H7 (cell line): ENCODE measurements at places on chromosomes 3 and 15. TPM values are rescaled to one million over a fixed set of nuclear protein-coding genes. Genes with fewer than 3 reads are reported as not detected.

ZDHHC3 gene
- 55.6 and 58.2 TPM in 2 replicates for total RNA-seq

CFAP20DC gene
- total RNA-seq: 4.7 and 9.9 TPM in 2 replicates

C3orf62 gene
- 0.80 and 1.3 TPM in 2 replicates for total RNA-seq

GNAT1 gene
- not detected in 2 replicates for total RNA-seq

C3orf20 gene
- 0.04 and 0.07 TPM in 2 replicates for total RNA-seq

CCDC51 gene
- 51.4 and 59.1 TPM in 2 replicates for total RNA-seq

CD200 gene
- 40.9 and 49.4 TPM in 2 replicates for total RNA-seq

EPHA3 gene
- 0.31 and 0.33 TPM in 2 replicates for total RNA-seq

NLGN1 gene
- 7.1 and 8.8 TPM in 2 replicates for total RNA-seq

GPR176 gene
- total RNA-seq: 30.1 and 43.6 TPM in 2 replicates

SLC35G2 gene
- total RNA-seq: 6.7 and 7.2 TPM in 2 replicates

ARNT2 gene
- 1.5 and 3.1 TPM in 2 replicates for total RNA-seq

GPR27 gene
- 10.1 and 11.6 TPM in 2 replicates for total RNA-seq

CD200R1 gene
- 0.18 and 0.38 TPM in 2 replicates for total RNA-seq

MST1R gene
- 0.76 and 2.0 TPM in 2 replicates for total RNA-seq

ACKR4 gene
- not detected in 2 replicates for total RNA-seq

GHSR gene
- not detected in 2 replicates for total RNA-seq

PIERCE2 gene
- 1.5 and 3.1 TPM in 2 replicates for total RNA-seq

PRSS50 gene
- total RNA-seq: 0.07 and 0.92 TPM in 2 replicates

CA12 gene
- total RNA-seq: 0.70 and 1.9 TPM in 2 replicates

SPINK8 gene
- not detected in 2 replicates for total RNA-seq

RTP4 gene
- not detected in 2 replicates for total RNA-seq

ROPN1 gene
- total RNA-seq: not detected in 2 replicates

RNU5B-1 gene
- not detected in 2 replicates for total RNA-seq

GOLGA8J gene
- 0.24 TPM in 1 of 2 replicates, not detected in the other for total RNA-seq

IMPG2 gene
- total RNA-seq: 0.03 and 0.04 TPM in 2 replicates

LARP6 gene
- total RNA-seq: 22.9 and 25.1 TPM in 2 replicates

RETNLB gene
- not detected in 2 replicates for total RNA-seq

EPB42 gene
- not detected in 2 replicates for total RNA-seq

RAB5A gene
- 34.4 and 60.0 TPM in 2 replicates for total RNA-seq

KCNH8 gene
- total RNA-seq: 0.55 and 1.3 TPM in 2 replicates

HRH1 gene
- total RNA-seq: not detected in 2 replicates

GP5 gene
- not detected in 2 replicates for total RNA-seq

BMF gene
- total RNA-seq: 11.9 and 12.4 TPM in 2 replicates

C3orf22 gene
- total RNA-seq: not detected in 2 replicates

FRMD5 gene
- total RNA-seq: 2.4 and 6.5 TPM in 2 replicates

FETUB gene
- not detected in 2 replicates for total RNA-seq

ECE2 gene
- total RNA-seq: not detected in 2 replicates

ATP10A gene
- total RNA-seq: 1.4 and 2.0 TPM in 2 replicates

PPP1R14D gene
- not detected in 2 replicates for total RNA-seq

VPS33B gene
- total RNA-seq: 13.7 and 16.6 TPM in 2 replicates

LAMB2 gene
- total RNA-seq: 81.1 and 87.3 TPM in 2 replicates
